ENCODE measurements at places on chromosomes 12 and 14.

DNA sequence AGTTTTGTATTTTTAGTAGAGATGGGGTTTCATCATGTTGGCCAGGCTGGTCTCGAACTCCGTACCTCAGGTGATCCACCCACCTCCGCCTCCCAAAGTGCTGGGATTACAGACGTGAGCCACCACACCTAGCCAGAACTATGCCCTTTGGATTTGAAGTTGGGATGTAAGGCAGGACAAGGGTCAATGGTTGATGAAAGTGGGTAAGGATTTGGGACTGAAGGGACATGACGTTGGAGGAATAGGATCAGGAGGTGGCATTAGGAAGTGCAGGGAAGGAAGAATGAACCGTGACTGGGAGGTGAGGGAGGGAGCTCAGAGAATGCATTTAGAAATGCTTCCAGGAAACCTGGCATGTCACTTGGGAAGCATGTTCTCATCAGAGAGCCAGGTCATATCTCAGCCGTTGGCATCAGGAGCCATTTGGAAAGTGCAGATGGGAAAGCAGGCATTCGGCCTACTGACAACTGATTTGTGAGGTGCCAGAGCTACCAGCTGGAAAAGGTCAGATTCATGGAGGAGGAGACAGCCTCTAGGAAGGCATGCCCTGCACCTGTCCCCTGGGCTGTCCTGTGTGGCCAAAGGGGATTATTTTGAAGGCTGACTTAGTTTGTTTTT, 2.2 kb downstream of the CRADD start:
- DNase-seq: no peak

DNA sequence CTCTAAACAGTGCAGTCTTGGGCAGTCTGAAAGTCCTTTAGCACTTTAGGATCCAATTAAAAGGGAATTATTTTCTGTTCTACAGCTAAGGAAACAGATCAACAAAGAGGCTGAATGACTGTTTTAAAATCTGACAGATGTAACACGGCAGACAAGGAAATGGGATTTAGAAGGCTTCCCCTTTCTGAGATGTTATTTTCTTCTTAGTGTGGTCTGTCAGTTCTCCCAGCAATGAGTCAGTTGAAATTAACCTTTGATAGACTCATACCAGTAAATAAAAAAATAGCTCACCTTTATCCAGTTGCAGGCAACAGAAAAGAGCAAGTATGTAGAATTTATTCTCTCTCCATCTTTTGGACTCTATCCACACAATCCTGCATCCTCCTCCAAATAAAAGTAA, 98.1 kb downstream of the NEDD1 start:
- DNase-seq: no peak

- DNase-seq: no peak
Observed at GRCh38 chr14:89827265-89827664, 127.3 kb downstream of the EFCAB11 start.

- no peak for DNase-seq
Observed at GRCh38 chr14:76117789-76118484, 33.8 kb upstream of the GPATCH2L start.

DNA sequence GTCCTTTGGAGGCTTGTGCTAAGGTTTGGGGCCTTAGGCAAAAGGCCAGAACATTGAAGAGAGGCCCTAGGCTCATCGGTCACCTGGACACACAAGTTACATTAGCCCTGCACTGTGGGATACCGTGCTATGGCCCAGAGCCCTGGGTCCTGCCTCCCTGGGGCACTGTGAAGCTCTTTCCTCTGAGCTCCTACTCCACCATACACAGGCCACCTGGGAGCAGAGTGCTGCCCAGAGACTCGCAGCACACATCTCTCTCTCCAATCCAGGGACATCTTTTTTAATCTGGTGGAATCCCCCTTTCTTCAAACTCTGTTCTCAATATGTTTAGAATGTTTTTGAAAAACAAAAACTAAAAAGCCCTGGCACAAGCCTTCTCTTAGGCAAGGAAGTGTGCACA, 314.2 kb upstream of the RGS6 start:
- DNase-seq: no peak

DNA sequence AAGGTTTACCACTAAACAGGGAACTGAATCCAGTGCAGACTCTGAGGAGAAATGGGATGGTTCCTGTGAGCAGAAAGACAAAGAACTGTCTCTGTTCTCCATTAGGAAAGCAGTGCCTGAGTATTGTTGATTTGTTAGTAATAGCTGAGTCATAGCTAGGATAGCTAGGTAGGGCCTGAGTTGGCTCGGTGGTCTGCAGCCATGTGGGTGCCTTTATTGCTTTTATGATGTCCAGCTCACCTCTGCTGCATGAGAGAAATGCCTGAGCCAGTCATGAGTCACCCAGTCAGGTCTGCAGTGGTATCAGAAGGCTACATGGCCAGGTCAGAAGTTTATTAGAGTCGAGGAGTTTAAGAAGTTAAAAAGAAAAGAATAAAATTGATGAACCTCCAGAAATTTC, 24.2 kb downstream of the TRHDE start:
- DNase-seq: no peak

- DNase-seq: peak; percentile 35
Observed at GRCh38 chr12:46209914-46210872, 58.6 kb downstream of the SLC38A1 start.

- no peak for DNase-seq
Observed at GRCh38 chr14:103093856-103094405, 594 bp upstream of the EXOC3L4 start.

- no peak for DNase-seq
Observed at GRCh38 chr12:93002293-93003054, 73.4 kb upstream of the EEA1 start.

DNA sequence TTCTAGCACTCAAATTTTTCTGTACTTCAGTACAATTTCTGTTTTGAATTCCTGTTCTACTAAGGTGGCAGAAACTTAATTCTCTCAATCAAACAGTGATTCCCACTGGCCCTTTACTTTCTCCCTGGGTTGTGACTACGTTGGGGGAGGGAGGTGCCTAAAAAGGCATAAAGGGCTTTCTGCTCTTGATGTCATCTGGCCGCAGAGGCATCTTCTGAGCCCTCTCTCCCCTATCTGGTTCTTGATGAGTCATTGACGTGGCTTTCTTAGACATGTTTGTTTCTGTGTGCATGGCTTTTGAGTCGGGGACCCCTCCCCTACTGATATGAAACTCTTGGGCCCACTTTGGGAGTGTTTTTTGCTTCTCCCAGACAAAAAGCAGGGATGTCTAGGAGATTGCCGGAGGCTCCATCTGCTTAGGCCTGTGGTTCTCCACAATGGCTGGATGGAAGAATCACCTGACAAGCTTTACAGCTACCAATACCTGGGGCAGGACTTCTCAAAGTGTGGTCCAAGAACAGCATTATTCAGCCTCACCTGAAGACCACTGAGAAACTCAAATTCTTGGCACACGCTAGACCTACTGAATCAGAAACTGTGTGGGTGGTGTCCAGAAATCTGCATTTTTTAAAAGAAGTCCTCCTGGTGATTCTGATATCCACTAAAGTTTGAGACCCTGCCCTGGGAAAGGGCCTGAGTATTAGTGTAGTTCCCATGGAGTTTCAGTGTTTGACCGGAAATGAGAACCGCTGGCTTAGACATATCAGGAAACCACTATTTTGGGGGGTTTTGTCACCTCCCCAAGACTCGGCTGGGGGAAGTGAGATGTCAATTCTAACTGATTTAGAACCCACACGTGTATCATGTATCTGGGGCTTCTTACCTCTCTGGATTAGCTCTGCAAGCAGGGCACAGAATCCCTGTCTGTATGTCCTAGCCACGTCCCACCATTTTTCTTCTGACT, 395.7 kb upstream of the PDE3A start:
- no peak for DNase-seq

DNA sequence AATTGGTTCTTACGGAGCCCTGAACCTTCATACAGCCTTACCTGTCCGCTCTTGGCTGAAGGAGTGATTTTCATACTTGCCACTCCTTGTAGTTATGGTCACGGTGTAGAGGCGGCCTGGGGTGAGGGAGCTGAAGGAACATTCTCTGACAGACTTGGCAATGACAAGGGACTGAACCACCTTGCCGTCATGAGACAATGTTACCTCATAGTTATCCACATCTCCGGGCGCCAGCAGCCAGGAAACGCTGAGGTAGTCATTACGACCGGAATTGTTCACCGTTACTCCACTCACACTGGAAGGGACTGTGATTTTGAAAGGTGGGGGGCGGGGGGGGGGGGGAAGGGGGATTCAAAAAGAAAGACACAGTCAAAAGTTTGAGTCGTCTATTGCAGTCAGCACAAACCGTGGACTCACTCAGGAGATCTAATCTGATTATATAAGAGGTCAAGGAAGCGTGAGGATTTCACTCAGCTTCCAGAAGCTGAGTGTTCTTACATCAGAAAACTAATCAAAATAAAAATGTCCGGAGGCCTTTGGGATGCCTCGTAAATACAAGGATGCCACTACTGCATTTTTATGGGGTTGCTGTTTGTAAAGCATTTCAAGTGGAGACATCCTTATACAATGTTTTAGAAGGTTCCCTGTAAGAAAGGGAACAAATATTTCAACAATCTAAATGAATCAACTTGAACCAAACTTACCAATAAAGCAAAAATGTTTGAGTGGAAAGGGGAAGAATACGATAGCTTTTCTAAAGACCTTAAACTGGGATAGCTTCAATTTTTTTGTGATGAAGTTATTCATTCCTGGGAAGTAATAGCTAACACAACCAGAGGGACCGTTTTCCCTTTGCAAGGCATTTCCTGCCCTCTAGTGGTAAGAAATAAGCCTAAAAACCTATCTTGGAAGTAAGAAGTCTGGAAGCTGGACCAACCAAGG, 60.6 kb downstream of the PTPRB start:
- DNase-seq: peak; percentile 19

GRCh38 chr12:113891739-113892520, 74.2 kb downstream of the RBM19 start:
- DNase-seq: no peak

DNA sequence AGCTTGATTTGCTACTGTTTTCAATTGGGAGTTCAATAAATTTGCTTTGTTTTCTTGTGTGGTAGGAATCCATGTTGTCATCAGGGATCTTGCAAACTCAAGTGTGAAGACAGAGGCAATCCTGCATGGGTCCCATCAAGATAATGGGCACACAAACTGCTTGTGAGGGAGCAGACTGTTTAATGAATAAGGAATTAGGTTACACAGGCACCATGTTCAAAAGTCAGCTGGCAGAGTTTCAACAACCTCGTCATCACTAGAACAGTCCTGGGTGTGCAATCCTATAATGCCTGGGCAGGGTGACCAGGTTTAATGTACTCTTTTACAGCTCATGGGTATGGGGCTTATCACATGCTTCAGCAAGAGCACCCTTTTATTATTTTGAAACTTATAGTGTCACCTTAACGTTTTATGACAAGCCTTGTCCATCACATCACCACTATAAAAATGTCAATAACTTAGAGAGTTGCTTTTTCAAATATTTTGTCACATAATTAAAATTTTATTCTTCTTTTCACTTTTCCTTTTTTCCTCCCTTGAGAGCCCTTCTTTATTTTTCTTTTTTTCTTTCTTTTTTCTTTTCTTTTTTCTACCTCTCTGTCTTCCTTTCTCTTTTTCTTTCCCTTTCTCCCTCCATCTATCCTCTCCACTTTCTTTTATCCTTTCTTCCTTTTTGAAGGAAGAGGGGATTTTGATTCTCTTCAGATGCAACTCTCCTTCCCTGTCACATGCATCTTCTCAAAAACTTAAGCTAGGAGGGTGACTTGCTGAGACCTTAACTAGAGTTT, 252.2 kb upstream of the ATP2B1 start:
- DNase-seq: no peak

DNA sequence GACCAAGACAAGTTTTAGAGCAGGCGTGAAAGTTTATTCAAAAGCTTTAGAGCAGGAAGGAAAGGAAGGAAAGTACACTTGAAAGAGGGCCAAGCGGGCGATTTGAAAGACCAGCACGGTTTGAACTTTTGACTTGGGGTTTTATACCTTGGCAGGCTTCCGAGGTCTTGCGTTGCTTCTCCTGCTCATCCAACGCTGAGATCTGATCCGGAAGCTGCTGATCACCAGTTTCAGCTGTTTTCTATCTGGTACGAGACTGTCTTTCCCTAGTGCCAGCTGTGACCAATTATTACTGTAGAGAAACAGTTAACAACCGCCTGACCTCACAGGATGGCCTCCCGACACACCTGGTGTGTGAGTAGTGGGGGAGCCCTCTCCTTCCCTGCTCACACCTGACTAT, 20.6 kb upstream of the SNRPF start:
- no peak for DNase-seq

DNA sequence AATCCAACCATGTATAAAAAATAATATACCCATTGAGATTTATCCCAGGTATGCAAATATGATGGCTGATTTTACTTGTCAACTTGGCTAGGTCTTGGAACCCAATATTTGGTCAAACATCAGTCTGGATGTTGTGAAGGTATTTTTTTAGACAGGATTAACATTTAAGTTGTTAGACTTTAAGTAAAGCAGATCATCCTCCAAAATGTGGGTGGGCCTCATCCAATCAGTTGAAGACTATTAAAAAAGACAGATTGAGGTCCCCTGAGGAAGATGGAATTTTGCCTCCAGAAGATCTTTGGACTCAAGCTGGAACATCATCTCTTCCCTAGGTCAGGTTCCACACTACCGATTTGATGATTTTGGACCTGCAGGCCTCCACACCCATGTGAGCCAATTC, 271.2 kb downstream of the TMEM121 start:
- no peak for DNase-seq

- DNase-seq: peak; percentile 94
Observed at GRCh38 chr12:39443081-39443928, at the start of gene KIF21A. TSS of gene KIF21A (minus strand) at chr12:39443120. CDS start at chr12:39442970, 150 bp downstream.

DNA sequence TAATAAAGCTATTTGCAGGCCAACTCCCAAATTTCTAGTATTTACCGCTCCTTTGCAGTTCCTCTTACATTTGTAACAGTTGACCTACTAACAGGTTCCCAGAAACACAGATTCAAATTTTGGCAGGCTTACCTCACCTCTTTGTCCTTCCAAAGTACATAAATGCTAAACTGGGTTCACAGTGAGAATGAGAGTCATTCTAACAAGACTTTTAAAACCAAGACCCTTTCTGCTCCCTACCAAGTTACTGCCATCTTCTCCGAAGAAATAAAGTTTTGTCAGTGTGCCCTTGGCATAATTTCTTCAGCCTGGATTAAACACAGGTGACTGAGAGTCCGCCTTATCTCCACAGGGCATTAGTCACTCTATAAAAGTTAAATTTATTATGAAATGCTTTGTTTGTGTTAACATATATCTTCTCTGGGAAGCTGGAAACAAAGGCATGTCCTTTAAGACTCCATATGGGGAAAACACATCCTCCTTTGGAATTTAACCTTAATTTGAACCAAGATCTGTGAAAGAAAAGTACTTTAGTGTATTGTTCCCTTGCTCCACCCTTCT, 28.2 kb downstream of the FOXA1 start:
- no peak for DNase-seq

DNA sequence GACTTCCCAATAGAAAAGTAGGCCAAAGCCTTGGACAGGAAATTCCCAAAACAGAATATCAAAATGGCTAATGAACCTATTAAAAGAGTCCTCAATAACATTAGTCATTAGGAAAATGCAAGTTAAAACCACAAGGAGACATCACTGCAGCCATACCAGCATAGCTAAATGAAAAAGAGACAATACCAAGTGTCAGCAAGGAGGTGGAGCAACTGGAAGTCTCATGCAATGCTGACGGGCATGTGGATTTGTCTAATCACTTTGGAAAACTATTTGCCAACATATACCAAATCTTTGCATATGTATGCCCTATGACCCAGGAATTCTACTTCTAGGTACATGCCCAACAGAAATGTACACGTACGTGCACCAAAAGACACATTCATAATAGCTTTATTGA, 60.5 kb upstream of the PLEKHG3 start:
- no peak for DNase-seq

- no peak for DNase-seq
Observed at GRCh38 chr12:68162374-68162773, 2.8 kb upstream of the IFNG start.

Measured in head of caudate nucleus (tissue), 42 donors.